ENCODE measurements at places on chromosomes 6 and 20.

- no peak for DNase-seq
These were observed 70.5 kb upstream of the MYLIP start for GRCh38 chr6:16058201-16058928.

- DNase-seq = no peak
These were observed 748.9 kb upstream of the ADGRB3 start for GRCh38 chr6:67886036-67886707.

GRCh38 chr20:53708129-53708968 lies 114.7 kb upstream of the ZNF217 start:
- no peak for DNase-seq

- DNase-seq = no peak
These were observed 17.9 kb downstream of the RPF2 start for GRCh38 chr6:110999634-111000270.

GRCh38 chr20:25310921-25311728 lies 63.2 kb downstream of the PYGB start:
- no peak for DNase-seq

- peak; percentile 23 for DNase-seq
These were observed 84.6 kb downstream of the PTPN1 start for GRCh38 chr20:50594591-50595432.

DNA sequence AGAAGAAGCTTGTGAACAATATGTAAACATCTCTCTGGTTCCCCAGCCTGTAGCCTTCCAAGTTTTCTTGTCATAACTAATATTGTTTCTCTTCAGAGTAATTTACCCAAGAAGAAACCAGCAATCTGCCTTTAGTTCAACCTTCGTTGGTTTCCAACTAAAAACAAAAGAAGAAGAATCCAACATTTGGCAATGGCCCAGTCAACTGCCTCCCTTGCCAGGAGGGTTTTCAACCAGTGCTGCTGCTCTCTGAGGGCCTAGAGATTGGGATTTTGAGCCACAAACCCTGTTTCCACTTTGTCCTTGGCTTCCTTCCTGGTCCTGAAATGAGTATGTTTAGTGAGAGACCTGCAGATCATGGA lies 395.8 kb upstream of the CNR1 start:
- no peak for DNase-seq

GRCh38 chr6:80733641-80734040 lies 627.2 kb downstream of the BCKDHB start:
- DNase-seq = no peak

DNA sequence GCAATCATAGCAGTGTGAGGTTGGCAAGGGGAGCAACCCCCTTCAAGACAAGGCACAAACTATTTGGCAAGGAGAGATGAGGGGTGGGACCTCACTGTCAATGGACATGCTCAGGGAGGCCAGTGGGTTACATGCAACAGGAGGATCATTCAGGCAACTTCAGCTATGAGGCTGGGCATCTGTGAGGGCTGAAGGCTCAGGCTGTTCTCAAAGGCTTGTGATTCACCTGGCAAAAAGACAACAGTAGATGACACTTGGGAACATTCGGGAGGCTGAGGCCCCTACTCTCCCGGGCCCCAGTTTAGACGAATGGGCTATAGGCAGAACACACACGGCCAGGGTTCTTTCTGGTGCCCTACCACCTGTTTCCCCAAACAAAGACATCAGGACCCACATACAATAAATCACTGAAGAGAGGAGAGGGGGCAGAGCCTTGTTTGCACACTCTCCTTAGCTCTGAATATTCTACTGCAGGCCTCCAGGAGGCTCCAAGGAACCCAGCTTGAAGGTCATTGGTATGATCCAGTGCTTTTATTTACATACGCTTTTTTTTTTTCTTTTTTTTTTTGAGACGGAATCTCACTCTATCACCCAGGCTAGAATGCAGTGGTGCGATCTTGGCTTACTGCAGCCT lies 7.9 kb downstream of the TUBB start:
- DNase-seq = no peak

- no peak for DNase-seq
These were observed 406.6 kb upstream of the IRAK1BP1 start for GRCh38 chr6:78460711-78461110.

DNA sequence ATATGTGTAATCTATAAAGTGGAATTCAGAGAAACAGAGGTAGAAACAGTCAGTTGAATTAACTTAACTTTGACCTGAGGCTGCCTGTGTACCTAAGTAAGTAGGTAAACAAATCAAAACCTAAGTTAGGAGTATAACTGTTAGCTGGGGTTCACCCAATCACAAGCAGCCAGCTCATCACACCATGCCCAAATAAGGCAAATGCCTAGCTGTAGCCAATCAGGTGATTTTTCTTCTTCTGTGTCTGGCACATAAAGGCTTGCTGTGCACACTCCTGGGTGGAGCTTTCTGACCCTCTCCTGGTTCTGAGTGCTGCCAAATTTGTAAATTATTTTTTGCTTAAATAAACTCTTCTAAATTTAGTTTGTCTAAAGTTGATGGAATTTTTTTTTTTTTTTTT lies 54.7 kb upstream of the TRIM39 start:
- no peak for DNase-seq

DNA sequence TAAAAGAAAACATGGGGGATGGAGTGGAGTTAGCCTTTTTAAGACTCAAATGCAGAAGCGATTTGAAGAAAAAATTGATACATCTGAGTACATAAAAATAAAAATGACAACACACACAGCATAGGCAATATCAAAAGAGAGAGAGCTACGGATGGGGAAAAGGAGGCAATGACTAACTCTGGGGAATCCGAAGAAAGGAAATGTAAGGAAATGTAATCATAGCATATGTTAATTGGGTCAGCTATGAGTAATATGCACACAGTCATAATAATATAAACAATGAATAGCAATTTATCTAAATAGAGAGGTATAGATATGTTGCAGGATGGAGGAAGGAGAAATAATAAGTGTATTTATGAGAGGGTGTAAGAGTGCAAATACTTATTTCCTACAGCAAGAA lies 83.4 kb downstream of the NOL4L start:
- DNase-seq = no peak

DNA sequence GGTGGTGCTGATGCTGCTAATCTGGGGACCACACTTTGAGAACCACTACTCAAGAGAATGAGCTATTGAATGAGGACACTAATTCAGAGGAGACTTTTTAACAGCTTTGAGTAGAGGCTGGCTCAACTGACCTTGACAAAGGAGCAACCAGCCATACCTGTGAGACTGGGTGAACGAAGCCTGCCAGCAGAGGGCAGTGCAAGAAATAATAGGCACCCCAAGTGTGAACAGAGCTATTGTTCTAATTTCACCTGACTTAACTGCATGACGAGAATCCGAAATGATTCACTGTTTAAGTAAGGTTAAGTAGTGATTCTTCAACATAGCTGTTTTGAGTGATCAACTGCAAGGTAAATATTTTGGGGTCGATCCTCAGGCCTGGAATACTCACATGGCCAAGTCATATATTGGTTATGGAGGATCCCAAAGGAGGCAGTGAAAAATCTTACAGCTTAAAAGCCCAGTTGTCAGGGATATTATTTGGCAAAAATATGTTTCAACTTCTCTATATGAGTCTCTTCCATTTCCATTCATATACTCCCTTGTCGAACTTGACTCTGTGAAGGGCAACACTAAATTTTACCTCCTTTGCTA lies 550.5 kb upstream of the MARCKS start:
- peak; percentile 54 for DNase-seq

GRCh38 chr20:21656308-21657067 lies 49.0 kb upstream of the PAX1 start:
- DNase-seq = no peak

DNA sequence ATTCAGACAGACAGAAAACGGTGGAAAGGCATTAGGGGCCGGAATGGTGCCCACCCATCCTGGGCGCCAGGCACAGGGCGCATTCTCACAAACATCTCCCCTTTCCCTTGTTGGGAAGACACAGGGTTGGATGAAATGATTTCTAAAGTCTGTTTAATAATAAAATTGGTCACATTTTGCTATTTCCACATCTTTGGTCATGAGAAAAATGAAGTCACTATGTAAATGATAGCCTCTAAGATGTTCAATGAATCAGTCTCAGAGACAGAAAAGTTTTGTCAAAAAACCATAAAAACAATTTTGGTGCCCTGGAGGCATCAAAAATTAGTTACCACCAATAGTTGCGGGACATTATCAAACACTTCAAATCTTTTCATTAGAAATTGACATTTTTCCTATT lies 40.7 kb downstream of the PRR18 start:
- DNase-seq = no peak

DNA sequence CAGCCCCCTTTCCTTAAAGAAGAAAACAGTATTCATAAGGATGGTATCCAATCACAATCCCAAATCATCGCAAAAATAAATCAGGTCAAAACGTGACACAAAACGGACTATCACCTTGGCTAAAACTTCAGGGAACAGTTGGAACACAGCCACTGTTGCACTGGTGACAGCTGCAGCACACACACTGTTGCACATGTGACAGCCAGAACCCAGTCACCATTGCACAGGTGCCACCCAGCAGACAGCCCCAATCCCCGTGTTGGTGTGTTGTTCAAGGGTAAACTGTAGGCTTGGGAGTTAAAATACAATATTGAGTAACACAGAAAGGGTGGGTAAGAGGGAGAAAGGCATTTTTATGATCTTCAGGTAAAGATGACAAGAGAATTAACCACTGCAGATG lies 15.8 kb downstream of the PSMB1 start:
- no peak for DNase-seq

GRCh38 chr6:100152201-100152600 lies 158.2 kb upstream of the MCHR2 start:
- no peak for DNase-seq

DNA sequence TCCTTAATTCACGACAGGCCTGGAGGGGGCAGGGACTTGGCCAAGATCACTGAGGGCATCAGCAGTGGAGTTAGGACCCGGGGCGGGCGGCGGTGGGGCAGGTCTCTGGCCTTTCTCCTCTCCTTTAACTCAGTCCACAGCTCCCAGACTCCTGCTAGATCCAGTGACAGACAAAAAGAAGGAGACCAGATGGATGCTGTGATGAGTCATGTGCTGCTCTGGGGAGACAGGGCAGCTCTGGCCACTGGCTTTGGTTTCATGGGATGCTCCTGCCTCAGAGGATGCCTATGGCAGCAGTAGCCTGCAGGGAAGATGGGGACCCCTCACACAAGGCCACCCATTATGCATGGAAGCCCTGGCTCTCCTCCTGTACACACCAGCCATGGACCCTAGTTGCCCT lies 20.5 kb downstream of the EPB41L1 start:
- no peak for DNase-seq

GRCh38 chr20:11077226-11077625 lies 403.4 kb upstream of the JAG1 start:
- no peak for DNase-seq

GRCh38 chr6:152160346-152160745 lies 352.9 kb downstream of the ESR1 start:
- no peak for DNase-seq

DNA sequence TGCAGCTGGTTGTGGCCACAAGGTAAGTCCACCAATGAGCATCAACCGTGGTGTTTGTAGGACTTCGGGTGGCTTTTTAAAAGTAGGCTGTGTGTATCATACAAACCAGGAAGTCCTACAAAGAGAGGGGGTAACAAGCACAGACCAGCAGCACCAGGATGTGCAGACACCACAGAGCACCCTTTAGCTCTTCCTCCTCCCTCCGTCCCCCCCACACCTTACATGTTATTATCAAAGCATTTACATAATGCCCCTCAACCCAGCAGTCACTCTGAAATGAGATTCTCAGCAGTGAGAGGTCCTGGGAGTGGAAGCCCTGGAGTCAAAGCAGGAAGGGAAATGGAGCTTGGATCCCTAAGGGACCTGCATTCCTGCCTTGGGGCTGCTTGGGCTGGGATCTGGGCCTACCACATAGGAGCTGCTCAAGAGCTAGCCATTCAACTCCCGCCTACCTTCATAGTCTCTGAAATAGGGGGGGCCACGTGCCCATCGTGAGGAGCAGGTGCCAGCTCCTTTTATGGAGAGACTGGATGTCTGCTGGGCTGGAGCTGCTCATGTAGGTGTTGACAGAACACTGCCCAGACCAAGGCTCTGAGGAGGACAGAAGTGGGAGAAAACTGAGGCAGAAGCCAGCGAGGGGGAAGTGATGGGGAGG lies 90.6 kb downstream of the PSMB1 start:
- DNase-seq = no peak

DNA sequence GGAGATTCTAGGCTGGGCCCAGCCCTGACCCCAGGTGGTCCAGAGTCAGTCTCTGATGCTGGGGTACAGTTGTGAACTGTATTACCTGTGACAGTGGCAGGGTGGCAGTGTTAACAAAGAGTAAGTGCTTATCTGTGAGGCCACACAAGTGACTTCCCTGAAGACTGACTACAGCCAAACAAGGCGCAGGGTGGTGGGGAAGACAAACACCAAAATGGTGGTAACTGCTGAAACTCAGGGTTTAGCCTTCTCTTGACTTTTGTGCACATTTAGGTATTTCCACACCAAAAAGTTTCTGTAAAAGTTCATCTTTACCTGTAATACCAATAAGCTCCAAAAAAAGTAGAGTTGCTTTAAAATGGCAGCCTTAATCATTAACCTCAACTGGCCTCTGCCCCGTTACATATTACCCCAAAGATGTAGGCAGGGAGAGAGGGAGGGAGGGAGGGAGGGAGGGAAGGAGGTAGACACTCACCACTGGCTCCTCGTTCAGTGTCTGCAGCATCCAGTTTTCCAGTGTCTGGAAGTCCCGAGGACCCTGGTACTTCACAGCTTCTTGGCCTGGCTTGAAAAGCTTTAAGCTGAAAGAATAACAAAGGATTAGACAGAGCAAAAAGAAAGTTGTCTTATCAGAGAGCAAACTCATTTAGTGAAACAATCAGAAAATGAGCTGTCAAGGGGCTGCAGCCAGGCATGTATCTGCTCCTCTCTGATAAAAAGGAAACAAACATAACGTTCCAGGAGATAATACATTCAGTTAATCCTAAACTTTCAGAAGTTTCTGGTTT lies 11.3 kb downstream of the TXNDC5 start:
- DNase-seq = peak; percentile 15

GRCh38 chr20:60862601-60863000 lies 389.5 kb upstream of the CDH4 start:
- DNase-seq = no peak

DNA sequence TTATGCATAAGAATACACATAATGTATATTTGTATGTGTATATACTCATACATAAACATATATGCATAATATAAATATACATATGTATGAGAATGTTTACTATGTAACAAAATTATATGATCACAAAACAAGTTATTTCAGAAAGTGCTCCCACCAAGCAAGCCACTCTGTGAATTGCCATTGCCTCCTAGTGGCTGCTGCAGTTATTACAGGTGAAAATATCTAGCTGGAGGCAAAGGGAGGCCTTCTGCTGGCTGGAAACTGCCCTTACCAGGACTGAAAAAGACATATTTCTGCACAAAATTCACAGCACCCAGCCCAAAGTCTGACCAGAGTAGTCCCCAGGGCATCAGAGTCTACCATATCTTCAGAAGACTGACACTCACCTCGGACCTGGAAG lies 14.4 kb upstream of the ADAM33 start:
- DNase-seq = no peak

All from WTC11 (cell line).